ENCODE measurements at places on chromosomes 1 and 21.
A peak's percentile ranks its signal among the peaks of the same experiment; 100 is the strongest.

- no peak for DNase-seq
Measured at GRCh38 chr21:36092681-36093080, 22.9 kb downstream of the CBR1 start.

- DNase-seq = no peak
Measured at GRCh38 chr1:9749361-9749760, 74.4 kb downstream of the CLSTN1 start.

GRCh38 chr1:196143602-196144342 is 464.5 kb downstream of the KCNT2 start:
- DNase-seq = no peak

GRCh38 chr21:16426936-16427335 is 697.2 kb downstream of the USP25 start:
- DNase-seq = no peak

GRCh38 chr1:156502894-156503697 is 2.5 kb upstream of the MEF2D start:
- DNase-seq = peak; percentile 85
